ENCODE measurements at places on chromosomes 11 and 22.

DNA sequence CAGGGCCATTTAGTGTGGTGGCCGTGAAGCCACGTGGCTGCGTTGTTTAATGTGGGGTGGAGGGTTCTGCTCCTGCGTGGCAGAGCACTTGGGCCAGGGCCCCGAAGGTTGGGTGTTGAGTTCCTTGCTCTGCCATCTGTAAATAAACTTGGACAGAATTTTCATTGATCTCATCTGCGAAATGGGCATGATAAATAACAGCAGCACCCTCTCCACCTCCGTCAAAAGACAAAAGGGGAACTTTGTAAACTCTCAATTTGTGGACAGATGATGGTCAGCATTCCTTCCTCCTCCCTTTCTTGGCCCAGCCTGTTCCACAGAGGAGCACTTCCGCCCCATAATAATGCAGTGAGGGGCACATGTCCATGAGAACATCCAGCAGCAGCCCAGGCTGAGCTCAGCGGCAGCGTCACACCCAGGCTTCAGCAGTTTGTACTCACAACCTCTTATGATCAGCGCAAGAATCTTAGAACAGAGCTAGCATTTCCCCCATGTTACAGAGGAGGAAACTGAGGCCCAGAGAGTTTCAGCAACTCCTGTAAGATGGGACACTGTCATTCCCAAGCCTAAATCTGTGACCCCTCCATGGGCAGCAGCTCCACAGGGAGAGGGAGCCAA lies 874.5 kb downstream of the BRD1 start:
- no peak for DNase-seq

- DNase-seq = no peak
Measured at GRCh38 chr11:75078233-75078632, 18.4 kb downstream of the OR2AT4 start.

- no peak for DNase-seq
Measured at GRCh38 chr22:27401321-27401720, 400.2 kb downstream of the MN1 start.

GRCh38 chr11:110345743-110346142 lies 49.3 kb upstream of the RDX start:
- DNase-seq = no peak

DNA sequence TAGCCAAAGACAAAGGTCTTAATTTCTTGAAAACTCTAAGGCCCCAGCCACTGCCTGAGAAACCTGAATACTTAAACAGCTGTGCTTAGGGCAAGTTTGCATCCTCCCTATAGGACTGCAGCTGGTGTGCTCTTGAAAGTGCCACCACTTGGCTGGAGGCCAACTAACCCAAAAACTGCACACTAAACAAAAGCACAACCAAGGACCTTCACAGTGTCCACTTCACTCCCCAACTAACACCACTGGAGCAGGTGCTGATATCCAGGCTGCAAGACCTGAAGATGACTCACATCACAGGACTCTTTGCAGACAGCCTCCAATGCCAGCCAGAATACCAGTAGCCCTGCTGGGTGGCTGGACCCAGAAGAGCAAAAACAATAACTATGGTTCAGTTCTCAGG lies 357.7 kb upstream of the ARHGAP42 start:
- no peak for DNase-seq
